ENCODE measurements at places on chromosomes 7 and 10.

GRCh38 chr7:139871331-139871730 is 42.3 kb downstream of the TBXAS1 start:
- no peak for DNase-seq

- DNase-seq = no peak
Measured at GRCh38 chr7:135232720-135233119, 918 bp upstream of the STRA8 start.

DNA sequence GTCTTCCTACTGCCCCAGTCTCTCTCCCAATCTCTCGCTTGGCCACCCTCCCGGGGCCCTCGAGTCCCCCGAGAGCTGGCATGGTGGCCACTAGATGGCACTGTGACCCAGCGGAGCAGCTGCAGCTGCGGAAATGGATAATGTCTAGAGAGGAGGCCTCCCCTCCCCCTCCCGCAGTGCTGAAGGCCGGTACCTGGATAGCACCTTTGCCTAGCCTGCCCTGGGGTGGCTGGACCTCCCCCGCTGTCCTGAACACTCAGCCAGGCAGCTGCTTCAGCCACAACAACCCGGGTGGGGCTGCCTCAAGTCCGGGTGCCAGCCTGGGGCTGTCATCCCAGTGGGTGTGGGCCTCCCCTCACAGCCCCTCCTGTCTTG is 65.2 kb downstream of the GOLGA7B start:
- peak; percentile 73 for DNase-seq

GRCh38 chr7:79982141-79982770 is 152.4 kb upstream of the GNAI1 start:
- no peak for DNase-seq

- DNase-seq = no peak
Measured at GRCh38 chr7:50795253-50795652, 12.6 kb upstream of the GRB10 start.

DNA sequence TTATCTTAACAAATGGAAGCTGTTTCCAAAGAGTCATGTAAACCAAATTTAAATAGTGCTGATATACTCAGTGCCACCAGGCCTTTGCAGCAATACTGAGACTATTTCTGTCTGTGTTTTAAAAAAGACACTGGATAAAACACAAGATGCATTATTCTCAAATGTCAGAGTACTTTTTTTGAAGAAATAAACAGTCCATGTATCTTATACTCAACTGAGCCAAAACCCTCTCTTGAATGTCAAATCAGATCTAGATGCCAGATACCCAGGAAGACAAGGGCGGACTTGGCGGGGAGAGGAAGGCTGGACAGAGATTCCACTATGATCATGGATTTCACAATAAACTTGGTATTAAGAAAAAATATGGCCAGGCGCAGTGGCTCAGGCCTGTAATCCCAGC is 127.6 kb downstream of the COBL start:
- DNase-seq = no peak

- DNase-seq = no peak
Measured at GRCh38 chr7:151732292-151732691, 144.6 kb downstream of the PRKAG2 start.

DNA sequence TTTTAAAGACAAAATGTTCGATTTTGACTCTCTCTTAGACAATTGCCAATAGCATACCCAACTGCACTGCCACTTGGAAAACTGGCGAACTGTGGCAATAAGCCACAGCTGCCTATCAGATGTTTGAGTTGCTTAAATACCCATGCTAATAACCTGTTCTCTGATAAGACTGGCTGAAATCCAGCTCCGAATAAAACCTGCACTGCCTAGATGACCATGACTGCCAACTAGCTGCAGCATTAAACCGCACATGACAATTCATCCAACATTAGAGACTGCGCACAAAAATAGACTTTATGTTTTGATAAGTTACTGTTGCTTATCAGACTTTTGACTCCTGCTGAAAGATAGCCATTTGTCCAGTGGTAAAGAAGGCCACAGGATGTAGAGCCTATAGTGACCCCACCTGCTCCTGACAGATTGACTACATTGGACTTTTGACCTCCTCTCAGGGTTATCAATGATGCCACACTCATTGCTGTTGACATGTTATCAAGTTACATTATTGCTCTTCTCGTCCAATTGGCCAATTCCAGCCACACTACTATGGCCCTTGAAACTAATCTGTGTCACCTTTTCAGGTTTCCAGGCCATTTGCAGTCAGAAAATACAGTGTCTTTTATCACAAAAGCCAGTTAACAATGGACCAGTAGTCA is 299.0 kb downstream of the HGF start:
- no peak for DNase-seq

DNA sequence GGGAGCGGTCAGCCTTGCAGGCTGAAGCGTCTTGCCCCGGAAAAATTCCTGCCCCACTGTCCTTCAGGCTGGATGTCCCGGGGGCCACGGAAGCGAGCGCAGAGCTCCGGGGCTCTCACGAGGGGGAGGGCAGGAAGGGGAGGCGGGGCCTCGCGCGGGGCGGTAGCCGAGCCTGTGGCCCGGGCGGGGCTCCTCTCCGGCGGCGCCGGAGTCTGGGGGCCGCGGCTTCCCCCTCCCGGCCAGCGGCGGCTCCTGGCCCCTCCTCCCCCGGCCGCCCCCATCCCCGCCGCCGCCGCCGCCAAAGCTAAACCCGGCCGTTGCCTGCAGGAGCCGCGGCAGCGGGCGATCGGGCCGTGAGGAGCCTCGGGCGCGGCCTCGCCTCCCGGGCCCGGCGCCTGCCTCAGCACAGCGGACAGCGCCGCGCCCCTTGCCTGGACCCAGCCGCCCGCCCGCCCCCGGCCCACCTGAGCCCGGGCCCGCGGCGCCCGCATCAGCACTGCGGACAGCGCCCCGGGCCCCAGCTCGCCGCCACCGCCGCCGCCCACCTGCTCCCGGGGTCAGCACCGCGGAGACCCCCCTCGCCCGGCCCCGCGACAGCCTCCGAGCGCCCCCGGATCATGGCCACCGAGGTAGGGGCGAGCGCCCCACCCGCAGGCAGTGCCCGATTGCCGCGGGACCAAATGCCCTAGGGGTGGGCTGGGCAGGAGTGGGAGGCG is at the start of gene GOLGA7B:
TSS of gene GOLGA7B (plus strand) at position 157 of the 716 bp plus-strand sequence. CDS start at position 618, 461 bp downstream.
- peak; percentile 36 for DNase-seq

DNA sequence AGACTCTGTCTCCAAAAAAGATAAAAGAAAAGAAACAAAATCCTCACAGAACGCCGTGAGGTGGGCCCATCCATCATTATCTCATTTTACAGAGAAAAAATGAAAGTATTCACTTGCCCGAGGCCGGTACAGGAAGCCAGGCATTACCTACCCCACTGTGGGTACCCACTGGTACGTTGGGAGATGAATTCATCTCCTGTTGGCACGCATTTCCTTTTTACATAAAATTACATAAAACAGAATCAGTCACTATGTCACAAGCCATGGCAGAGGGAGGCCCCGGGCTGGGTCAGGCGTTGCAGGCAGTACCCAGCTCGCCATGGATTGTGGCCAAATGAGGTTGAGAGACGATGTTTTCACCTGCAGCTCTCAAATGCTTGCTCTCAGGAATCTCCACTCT is 38.6 kb upstream of the TNRC18 start:
- no peak for DNase-seq

GRCh38 chr10:126001576-126001975 is 105.2 kb downstream of the FANK1 start:
- DNase-seq = no peak

DNA sequence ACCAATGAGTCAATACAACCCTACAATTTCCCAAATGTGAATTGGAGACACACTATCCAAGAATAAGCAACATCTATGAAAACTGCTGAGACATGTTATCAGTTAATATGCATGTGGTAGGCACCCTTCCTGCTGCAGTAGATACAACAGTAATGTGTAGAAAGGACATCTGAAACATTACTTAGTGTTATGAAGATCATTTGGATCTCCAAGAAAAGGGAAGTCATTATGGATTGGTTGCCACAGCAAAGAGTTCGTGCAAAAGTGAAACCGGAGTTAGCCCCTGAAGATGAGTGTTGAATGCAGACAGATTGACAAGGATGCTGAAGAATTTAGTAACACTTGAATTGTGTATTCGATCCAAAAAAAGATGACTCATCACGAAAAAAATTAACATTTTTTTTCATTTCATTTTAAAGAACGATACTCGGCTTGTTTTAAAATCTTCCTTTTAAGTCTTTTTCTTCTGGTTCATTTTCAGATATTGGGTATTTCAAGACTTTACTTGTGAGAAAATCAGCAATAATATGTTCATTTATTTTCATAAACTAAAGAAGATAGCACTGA is 322.4 kb upstream of the KLF6 start:
- no peak for DNase-seq

GRCh38 chr10:29257784-29258135 is 31.1 kb upstream of the LYZL1 start:
- DNase-seq = no peak

DNA sequence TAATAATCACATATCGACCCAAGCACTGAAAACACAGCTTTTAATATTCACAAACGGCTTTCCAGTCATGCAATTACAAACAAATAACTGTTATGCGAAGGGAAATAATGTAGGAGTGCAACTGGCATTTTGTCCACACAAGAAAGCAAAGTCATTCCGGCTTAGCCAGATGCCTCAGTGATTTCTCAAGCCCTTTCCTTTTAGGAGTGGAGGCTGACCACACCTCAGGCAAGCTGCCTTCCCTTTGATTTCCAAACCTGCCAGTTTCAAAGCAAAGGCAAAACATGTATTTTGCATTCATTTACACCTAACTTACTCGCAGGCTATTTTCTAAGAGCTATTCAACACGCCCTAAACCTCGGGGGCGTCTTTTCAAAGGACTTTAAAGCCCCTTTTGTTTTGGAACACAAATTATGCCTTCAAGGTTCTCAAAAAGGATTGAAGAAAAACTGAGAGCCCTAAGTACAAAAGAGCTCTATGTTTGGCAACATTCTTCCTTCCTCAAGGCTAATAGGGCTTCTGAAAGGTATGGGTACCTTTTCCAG is 109.6 kb downstream of the CPXM2 start:
- no peak for DNase-seq

GRCh38 chr10:124578231-124579010 is 116.8 kb downstream of the LHPP start:
- DNase-seq = no peak

- no peak for DNase-seq
Measured at GRCh38 chr7:83824214-83824613, 175.3 kb upstream of the SEMA3E start.

GRCh38 chr10:43069211-43069515 is 7.7 kb upstream of the RET start:
- DNase-seq = no peak

GRCh38 chr10:100733329-100733728 is 12.1 kb upstream of the PAX2 start:
- DNase-seq = no peak

DNA sequence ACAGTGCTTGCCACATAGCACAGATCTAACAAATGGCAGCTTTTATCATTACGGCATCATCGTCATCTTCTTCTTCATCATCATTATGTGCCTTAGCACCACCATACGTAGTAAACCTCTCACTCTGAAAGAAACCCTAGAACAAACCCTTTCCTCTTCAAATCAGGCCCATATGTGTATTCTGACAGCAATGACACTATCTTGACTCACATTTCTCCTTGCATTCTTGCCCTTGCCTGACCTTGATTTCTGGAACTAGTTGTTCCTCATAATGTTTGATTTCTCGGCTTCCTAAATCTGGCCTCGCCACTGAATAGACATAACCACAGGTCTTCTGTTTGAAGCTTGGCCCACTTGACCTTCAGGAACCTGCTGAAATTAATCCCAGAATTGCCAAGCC is 115.3 kb downstream of the DGKI start:
- DNase-seq = no peak

DNA sequence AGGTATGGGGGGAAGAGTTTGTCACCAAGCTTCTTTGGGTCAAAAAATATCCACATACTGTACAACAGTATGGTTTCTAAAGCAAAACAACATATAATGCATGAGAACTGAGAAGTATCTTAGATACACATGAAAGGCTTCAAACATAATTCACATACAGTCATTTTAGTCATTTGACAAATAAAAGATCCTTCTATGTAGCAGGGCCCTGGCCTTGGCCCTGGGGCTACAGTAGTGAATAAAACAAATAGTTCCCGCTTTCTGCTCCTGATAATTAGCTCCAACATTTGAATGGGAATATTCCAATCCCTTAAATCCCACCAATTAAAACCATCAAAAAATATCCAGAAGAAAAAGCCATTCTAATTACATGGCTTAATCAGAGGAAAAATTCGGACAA is 51.3 kb downstream of the MALSU1 start:
- DNase-seq = no peak

DNA sequence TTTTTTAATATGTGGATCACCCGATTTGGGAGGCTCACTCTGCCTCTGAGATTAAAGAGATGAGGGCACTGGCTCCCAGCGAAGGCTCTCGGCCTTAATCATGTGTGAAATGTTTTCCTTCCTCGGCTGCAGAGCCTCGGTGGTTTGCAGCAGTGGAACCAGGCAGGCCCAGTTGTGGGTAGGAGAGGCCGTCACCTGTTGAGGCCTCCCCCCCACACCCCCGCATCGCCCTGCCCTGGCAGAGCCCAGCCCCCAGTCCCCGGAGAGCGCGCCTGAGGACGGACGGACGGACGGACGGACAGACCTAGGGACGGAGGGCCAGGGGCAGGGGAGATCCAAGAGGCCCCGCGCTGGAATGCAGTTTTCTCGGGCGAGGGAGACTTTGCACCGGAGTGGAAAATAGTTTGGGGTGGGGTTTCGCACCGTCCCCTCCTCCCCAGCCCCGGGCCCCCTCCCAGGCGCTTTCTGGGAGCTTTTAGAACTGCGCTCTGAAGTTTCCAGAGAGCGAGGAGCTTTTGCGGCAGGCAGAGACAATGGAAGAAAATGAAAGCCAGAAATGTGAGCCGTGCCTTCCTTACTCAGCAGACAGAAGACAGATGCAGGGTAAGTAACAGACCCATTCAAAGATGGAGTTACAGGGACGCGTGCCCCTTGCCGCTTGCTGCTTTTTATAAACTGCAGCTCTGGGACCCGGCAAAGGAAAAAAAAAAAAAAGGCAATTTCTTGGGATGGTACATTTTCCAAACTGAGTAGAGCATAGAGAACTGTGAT is at the start of gene KIAA1217:
TSS of gene KIAA1217 (plus strand) at position 478 of the 771 bp plus-strand sequence. CDS start at position 534, 56 bp downstream.
- no peak for DNase-seq

DNA sequence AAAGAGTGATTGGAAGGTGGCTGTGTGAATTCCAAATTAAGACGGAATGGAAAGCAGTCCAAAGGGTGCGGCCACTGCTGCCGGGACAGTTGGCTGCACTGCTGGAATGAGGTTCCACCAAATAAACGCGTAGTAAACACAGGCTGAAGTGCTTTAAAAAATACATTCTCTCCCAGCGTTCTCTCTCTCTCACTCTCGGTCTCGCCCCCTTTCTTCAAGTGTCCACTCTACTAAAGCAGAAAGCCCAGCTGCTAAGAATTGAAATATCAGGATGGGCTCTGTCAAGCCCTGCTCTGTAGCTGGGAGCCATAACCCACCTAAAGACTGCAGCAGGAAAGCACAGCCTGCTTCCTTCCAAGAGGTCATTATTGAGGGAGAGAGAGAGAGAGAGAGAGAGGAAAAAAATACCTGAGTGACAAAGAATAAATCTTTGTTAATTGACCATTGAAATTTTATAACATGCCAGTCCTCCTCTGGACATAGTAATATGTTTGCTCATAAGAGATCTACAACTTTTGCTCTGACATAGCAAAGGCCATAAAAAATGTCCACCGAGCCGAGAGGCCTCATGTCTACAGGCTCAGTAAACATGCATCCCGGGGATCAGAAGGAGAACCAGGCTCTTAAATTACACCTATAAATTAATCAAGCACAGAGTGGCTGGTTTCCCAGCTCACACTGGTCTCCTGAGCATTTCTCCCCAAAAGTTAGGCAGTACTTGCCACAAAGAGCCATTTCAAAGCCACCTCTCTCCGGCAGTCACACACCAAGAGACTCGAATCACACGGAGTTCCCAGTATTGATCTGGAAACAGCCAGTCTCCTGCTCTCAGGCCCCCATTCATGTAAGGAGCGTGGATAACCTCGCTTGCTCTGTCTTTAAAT is 72.8 kb downstream of the FGFR2 start:
- no peak for DNase-seq

All from stimulated activated CD4-positive, alpha-beta T cell treated with anti-CD3 and anti-CD28 coated beads, Interleukin-1b, Interleukin-23, amount 100 ng/mL, for 1 hour (primary cell).